ENCODE measurements at places on chromosomes 5 and 9. TPM values are rescaled to one million over a fixed set of nuclear protein-coding genes. Genes with fewer than 3 reads are reported as not detected.

- DNase-seq = peak; percentile 18
Observed at GRCh38 chr5:181173027-181173419, 25.6 kb downstream of the OR2V2 start.

DNA sequence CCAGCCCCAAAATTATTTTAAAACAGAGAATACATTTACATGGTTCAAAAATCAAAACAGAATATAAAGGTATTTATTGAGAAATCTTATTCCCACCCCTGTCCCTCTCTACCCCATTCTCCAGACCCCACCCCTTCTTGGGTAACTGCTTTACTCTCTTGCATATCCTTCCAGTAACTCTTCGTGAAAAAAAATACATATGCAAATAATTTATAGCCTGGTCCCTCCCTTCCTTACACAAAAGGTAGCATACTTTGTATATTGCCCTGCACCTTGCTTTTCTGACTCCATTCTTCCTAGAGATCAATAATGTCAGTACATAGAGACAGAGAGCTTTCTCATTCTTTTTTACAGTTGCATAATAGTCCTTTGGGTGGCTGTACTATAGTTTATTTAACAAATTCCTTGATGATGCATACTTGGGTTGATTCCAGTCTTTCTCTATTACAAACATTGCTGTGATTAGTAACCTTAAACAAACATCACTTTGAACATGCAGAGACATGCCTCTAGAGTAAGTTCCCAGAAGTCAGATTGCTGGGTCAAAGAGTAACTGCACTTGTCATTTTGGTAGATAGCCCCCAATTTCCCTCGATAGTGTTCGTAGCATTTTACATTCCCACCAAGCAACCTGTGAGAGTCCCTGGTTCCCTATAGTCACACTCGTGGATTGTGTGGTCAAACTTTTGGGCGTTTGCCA, 47.9 kb downstream of the STOM start:
- peak; percentile 20 for DNase-seq

DNA sequence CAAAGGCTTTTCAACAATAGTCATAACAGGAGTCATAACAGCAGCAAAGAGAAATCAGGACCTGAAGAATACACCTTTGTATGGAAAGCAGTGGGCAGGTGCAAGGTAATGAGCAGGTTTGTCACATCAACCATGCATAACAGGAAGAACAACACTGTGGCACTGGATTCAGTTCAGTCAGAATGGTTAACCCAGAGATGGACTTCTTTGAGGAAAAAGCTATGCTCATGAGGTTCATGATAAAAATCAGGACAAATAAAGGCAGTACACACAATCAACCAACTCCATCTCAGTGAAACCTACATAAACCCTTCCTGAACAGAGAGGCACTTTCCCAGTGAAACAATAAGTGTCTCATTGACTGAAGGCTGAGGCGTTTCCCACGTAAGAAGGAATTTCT, 27.0 kb downstream of the ABITRAM start:
- no peak for DNase-seq

DNA sequence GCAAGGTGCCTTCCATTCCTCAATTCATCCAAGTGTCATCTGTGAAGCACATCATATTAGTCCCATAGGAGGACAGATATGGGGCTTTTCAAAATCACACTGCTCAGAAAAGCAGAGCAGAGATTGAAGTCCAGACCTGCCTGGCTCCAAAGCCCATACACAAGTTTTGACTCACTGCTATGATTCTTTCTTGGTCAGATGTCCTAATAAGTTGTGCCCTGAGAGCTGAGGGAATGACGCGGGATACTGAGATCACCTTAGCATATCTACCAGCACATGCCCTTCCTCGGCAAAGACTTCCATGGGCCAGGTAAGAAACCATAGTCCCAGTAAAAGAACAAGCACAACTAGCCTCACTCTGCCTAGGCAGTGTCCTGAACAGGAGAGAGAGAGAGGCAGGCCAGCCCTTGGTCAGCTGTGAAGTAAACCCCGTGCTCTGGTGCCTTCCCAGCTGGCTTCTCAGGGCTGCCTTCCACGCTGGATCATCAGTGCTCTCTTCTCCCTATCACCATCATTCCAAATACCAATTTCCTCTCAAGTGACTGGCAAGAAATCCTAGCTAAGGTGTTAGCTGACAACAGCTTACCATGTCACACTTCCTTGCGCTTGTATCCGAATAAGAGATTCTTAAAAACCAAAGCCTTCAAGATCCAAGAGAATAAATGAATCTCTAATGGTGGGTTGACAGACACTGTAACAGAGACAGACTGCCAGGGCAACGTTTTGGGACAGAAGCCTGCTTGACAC, 73.2 kb downstream of the SIL1 start:
- no peak for DNase-seq

DNA sequence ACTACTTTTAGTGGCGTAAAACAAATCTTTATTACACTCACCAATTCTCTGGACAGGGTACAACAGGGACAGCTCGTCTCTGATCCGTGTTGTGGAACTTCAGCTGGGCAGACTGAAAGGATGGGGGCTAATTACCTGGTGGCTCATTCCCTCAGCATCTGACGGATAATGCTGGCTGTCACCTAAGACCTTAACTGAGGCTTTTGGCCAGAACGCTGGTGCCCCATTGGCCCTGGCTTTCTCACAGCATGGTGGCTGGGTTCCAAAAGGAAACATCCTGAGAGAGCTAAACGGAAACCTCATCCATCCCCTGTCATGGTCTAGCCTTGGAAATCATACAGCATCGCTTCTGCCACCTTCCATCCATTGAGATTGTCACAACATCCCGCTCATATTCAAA, 62.9 kb downstream of the RAI14 start:
- DNase-seq = no peak

DNA sequence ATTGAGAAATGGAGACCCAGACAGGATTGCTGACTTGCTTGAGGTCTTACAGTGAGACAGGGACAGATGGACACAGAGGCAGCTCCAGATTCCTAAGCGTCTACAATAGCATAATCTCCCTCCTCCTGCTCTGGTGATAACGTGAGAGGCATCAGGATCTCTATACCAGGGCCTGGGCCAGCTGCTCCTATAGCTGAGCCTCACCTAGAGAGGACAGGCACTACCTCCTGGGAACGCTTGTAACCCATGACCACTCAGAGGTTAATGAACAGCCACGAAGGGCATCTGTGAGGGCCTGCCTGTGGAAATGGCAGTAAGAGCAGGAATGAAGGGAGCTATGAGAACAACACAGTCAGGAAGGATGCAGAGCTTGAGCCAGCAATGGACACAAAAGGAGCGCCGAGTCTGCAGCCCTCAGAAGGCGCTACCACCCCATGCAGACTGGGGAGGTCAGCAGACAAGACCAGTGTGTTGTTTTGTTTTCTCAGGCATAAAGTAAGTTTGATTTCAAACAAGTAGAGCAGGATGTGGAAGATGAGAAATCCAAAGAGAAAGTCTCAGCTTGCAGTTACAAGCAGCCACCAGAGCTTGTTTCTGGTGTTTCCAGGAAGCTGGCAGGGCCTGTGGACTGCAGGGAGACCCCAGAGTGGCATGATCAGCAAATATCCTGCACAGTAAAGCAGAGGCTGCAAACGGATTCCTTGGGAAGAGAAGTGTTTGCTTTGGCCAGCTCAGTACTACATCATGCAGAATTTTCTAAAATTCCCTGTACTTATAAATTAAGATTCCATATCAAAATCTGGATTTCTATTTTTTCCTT, 17.4 kb downstream of the ANKS6 start:
- DNase-seq = peak; percentile 82

DNA sequence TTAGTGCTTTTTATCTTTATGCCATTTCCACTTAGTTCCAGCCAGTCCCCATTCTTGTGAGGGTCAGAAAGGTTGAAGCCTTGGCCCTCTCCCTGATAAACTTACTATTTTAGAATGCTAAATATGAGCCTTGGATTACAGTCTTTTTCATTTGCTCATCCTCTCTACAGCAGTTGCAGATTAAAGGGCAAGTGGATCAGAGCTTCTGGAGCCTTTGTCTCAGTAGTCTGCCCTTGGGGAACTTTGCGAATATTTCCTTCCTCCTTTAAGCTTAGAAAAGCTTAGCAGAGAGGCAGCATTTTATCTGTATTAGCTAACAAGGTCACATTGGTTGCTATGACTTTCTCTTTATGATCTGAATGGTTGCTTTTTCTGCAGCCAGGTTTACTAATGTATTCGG, 11.5 kb downstream of the FSD1L start:
- peak; percentile 30 for DNase-seq

GRCh38 chr5:36206913-36207312, 34.8 kb downstream of the NADK2 start:
- no peak for DNase-seq

DNA sequence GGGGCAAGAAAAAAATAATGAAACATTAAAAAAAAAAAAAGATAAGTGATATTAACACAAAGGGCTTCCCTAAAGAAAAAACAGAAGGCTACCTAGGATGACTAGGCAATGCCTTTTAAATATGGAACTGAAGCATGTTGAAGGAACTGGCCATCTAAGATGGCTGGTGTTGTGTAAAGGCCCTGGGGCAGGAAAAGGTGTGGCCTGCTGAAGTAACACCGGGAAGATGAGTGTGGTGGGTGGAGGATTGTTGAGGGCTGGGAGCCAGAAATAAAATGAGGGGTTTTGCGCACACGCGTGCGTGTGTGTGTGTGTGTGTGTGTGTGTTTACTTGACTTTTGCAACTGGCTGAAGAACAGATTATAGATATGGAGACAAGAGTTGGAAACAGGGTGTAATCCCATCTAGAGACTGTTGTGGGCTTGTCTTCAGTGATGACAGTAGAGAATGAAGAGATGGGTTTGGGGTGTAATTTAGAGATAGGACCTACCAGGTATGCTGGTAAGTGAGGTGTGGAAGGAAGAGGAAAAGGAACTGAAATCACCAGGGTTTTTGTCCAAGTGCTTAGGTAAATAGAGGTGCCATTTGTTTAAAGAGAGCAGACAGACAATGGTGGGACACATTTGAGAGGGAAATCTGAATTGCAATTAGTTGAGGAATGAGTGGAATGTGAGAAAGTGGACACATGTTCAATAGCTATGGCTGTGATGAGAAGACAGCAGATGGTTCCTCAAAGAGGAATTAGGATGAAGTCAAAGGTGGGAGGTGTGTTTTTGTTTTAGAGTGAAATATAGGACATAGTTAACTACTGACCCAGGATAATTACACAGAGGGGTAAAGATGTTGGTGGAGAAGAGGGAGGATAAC, 33.9 kb downstream of the RAD23B start:
- no peak for DNase-seq

GRCh38 chr9:21803649-21804048, 1.2 kb downstream of the MTAP start:
- DNase-seq = no peak

DNA sequence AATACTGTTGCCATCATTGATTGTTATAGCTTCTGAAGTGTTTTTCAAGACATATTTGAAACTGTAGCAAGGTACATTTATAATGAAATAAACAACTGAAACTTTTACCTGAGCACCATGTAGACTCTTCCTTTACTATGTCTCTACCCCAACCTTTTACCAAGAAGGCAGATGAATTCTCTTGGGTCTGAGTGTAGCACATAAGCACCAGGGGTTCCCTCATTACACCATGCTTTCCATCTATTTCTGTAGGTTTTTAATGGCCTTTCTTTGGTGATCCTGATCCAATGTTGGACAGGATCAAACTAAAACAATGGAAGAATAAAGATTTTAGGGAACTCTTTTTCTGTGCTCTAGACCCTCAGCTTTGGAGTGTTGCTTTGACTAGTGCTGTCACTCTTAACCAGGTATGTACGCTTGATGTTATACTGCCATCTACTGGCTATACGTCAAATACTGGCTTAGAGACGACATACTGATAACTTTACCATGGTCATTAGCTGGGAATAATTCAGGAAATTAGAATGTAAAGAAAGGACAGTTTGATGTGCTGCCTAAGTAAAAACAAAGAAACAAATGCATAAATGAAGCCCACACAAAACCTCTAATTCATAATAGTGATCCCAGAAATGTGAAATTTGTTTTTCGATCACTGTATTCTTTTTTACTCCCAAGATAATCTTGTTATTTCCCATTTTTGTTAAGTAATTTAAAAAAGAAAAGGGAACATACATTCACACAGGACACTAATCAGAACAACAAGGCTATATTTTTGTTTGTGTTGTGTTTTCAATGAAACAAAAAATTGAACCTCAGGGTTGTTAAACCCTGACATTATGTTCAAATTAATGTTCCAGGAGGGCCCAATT, 30.7 kb downstream of the IFNW1 start:
- peak; percentile 74 for DNase-seq

DNA sequence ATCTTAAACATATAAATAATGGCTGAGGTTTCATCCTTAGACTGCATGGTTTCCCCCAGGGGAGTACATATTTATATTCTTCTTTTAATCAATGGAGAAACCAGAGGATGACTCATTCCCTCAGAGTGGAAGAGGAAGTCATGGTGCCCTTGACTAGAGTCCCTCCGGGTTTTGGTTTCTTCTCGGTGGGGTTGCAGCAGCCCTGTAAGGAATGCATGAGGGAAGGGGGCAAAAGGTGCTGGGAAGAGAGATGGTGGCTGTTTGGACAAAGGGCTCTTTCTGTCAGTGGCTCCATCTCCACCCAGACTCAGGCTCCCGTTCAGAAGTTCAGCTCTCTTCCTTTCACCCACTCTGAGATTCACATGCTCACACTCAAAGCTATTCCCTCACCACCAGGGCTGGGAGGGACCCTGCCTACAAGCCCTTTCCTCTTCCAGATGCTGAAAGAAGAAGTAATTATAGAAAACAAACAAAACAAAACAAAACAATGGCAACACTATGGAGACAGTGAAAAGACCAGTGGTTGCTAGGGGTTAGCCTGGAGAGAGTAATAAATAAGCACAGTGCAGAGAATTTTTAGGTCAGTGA, 129.8 kb upstream of the IL12B start:
- no peak for DNase-seq

Gene FOXD4L3
- polyA plus RNA-seq = not detected

Gene FEM1C
- polyA plus RNA-seq = 12.7 TPM

Gene ERCC8
- polyA plus RNA-seq = 9.5 TPM

Gene IL13
- not detected for polyA plus RNA-seq

Gene PITX1
- polyA plus RNA-seq = 3.4 TPM

Gene SLC4A9
- polyA plus RNA-seq = not detected

Gene C5orf58
- polyA plus RNA-seq = not detected

Gene GRM6
- not detected for polyA plus RNA-seq

Measured in small intestine (tissue), 16 donors.